ENCODE measurements at places on chromosomes 13 and 19.

GRCh38 chr19:3478409-3479176 lies 1.7 kb downstream of the SMIM24 start:
- DNase-seq = no peak

DNA sequence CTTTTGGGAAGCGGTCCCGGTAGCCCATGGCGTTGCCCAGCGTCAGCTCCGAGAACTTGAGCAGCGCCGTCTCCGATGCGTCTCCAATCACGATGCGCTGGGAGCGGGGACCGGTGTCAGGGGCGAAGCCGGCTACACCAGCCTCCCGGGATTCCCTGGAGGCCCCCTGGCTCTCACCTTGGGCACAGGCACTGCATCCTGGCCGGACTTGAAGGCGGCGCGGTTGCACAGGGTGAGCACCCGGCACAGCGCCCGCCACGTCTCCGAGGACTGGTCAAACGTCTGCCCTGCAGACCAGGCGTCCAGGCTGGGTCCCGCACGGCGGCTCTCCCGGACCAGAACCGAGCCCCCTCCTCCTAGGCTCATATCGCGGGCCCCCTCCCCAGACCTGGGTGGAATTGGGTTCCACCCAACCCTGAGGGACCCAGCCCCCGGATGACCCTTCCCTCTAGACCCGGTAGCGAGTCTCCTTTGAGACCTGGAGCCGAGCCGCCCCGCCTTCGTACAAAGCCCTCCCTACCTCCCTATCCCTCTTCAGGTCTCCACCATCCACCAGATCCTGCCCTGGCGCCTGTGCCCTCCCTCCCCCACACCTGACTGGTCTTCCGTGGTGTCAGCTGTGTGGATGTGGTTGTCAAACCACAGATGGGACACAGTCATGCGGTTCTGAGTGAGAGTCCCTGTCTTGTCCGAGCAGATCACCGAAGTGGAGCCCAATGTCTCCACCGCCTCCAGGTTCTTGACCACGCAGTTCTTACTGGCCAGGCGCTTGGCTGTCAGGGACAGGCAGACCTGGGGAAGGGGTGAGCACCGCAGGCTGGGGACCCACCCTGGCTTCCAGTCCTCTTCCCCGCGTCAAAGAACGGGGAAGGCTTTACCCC lies 4.8 kb downstream of the ATP4A start:
- no peak for DNase-seq

DNA sequence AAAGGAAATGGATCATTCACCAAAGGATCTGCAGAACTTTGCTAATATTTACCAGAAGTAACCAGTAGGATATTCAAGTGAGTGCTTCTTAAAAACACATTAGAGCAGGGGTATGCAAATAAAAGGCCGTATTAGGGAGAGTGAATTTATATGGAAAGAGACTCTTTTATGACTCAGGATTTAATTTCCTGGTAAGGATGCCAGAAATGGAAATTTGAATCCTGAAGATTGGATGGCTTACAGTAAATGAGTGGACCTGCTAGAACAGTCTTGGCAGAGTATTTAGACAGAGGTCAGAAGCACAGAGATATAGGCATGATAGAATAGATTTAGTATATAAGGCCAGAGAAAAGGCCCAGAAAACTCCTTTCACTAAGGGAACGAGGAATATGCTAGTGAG lies 201.6 kb downstream of the SLITRK5 start:
- no peak for DNase-seq

GRCh38 chr19:39497996-39498797 lies 550 bp upstream of the DLL3 start:
- no peak for DNase-seq

- DNase-seq = no peak
Observed at GRCh38 chr19:18167975-18168645, 5.5 kb upstream of the IFI30 start.

DNA sequence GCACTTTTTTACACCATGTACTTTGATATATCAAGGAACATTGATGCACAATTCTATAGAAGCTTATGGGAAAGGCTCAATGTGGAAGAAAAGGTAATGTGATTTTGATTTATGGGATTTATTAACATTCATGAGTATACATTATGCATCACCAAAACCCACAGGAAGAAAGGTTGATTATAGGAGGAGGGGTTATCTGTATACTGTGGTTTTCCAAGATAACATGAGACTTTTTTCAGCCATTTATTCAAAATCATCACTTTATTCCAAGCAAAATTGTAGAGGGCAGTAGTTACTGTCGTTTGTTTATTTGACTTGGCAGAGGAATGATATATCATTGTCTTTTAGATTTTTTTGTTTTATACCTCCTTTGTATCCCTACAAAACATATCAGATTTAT lies 54.9 kb downstream of the WDFY2 start:
- DNase-seq = no peak

- DNase-seq = peak; percentile 3
Observed at GRCh38 chr13:45367358-45367757, 26.4 kb upstream of the TPT1 start.

GRCh38 chr13:74039667-74040066 lies 94.5 kb downstream of the KLF12 start:
- DNase-seq = no peak

- DNase-seq = no peak
Observed at GRCh38 chr19:45577111-45577905, 7.3 kb downstream of the OPA3 start.

- no peak for DNase-seq
Observed at GRCh38 chr13:111171629-111172028, 56.5 kb downstream of the ARHGEF7 start.

DNA sequence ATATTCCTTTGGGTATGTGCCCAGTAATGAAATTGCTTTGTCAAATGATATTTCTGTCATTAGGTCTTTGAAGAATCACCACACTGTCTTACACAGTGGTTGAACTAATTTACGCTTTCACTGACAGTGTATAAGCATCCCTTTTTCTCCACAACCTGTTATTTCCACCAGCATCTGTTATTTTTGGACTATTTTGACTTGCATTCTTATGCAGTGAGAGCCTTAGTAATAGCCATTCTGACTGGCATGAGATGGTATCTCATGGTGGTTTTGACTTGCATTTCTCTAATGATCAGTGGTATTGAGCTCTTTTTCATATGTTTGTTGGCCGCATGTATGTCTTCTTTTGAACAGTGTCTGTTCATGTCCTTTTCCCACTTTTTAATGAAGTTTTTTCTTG lies 92.0 kb upstream of the SPATA13 start:
- no peak for DNase-seq

- no peak for DNase-seq
Observed at GRCh38 chr19:42461700-42462324, 19.1 kb upstream of the CXCL17 start.

- DNase-seq = no peak
Observed at GRCh38 chr13:33678084-33678483, 139.9 kb upstream of the RFC3 start.

- no peak for DNase-seq
Observed at GRCh38 chr13:53167561-53167960, 138.9 kb downstream of the OLFM4 start.

- no peak for DNase-seq
Observed at GRCh38 chr13:111911121-111911720, 155.7 kb upstream of the SOX1 start.

- no peak for DNase-seq
Observed at GRCh38 chr13:26575244-26575643, 17.8 kb downstream of the WASF3 start.

GRCh38 chr13:114067381-114067885 lies 65.0 kb downstream of the RASA3 start:
- no peak for DNase-seq
